ENCODE measurements at places on chromosomes 1 and 21. TPM values are rescaled to one million over a fixed set of nuclear protein-coding genes. Genes with fewer than 3 reads are reported as not detected.

SLC5A9 gene
- not detected for total RNA-seq

KIRREL1 gene
- total RNA-seq, result 25.3 TPM

PARS2 gene
- total RNA-seq, result 7.5 TPM

FCN3 gene
- not detected for total RNA-seq

TMEM222 gene
- 31.8 TPM for total RNA-seq

ACADM gene
- 62.7 TPM for total RNA-seq

ASCL5 gene
- total RNA-seq, result not detected

FNDC10 gene
- total RNA-seq, result 8.7 TPM

LCE3D gene
- not detected for total RNA-seq

TRIM46 gene
- total RNA-seq, result not detected

NEK2 gene
- 56.8 TPM for total RNA-seq

SPRR1A gene
- total RNA-seq, result not detected

STYXL2 gene
- not detected for total RNA-seq

LEFTY1 gene
- total RNA-seq, result not detected

TBX19 gene
- 1.1 TPM for total RNA-seq

ELAPOR1 gene
- not detected for total RNA-seq

SLFNL1 gene
- not detected for total RNA-seq

DLGAP3 gene
- total RNA-seq, result not detected

OLFML3 gene
- total RNA-seq, result 2.2 TPM

IQCC gene
- total RNA-seq, result 3.8 TPM

SEMA4A gene
- 0.49 TPM for total RNA-seq

FGR gene
- not detected for total RNA-seq

SMIM1 gene
- total RNA-seq, result not detected

PHACTR4 gene
- total RNA-seq, result 0.07 TPM

RNPC3 gene
- total RNA-seq, result 7.0 TPM

NUDT17 gene
- 0.59 TPM for total RNA-seq

CCDC27 gene
- total RNA-seq, result not detected

ELF3 gene
- total RNA-seq, result not detected

CHD5 gene
- total RNA-seq, result 0.07 TPM

CFAP57 gene
- 1.5 TPM for total RNA-seq

RNU1-2 gene
- total RNA-seq, result not detected

HHIPL2 gene
- 1.5 TPM for total RNA-seq

CHI3L1 gene
- 4.8 TPM for total RNA-seq

PRDM2 gene
- total RNA-seq, result 2.1 TPM

UTS2 gene
- total RNA-seq, result not detected

CD160 gene
- not detected for total RNA-seq

CYP4A11 gene
- total RNA-seq, result not detected

KCNC4 gene
- total RNA-seq, result 4.4 TPM

OR10Z1 gene
- not detected for total RNA-seq

FCRL6 gene
- not detected for total RNA-seq

TNFRSF8 gene
- 0.82 TPM for total RNA-seq

RIPPLY3 gene
- total RNA-seq, result 0.16 TPM
